ENCODE measurements at places on chromosomes 7 and 10. TPM values are rescaled to one million over a fixed set of nuclear protein-coding genes. Genes with fewer than 3 reads are reported as not detected.

DNA sequence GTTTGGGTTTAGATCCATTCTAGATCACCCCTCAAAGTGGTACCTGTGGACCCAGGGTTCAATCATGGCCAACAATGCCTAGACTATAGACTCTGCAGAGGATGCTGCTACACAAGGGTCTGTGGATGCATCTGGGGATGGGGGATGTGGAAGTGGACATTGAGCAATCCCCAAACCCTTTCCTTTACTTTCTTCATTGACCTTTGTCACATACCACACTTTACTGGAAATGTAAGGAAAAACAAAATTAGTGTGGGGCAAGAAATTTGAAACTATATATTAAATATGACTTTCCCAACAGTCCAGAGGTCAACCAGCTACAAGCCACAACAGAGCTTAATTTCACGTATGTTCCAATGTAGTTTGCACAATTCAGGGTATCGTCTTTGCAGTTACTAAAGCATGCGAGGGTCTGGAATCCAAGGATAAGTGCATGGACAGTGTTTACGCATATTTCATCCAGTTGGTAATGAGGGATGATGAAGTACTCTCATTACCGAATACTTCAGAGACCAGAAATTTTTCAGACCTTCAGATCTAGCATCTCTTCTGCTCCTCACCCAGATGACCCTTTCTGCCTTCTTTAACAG, 33.3 kb upstream of the CASD1 start:
- no peak for DNase-seq

ZNF853 gene
- polyA plus RNA-seq: 15.5 TPM

- peak; percentile 59 for DNase-seq
These were observed 9.3 kb downstream of the RPP38 start for GRCh38 chr10:15106352-15107013.

DNA sequence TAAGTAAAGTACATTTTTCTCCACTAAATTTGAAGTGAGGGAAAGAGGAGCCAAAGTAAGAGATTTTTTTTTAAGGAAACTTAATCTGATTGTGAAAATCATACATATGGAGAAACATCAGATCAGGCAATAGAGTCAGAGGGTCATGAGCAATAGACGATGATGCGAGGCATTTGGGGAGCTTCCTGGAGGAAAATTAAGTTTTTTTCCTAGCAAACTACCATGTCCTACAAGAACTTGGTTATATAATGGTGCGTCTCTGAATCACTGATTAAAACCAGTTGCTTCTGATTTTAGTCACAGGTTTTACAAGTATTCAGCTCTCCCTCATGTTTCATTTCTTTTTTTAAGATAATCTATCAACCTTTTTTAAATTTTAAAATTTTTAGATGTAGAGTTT, 52.1 kb upstream of the MTURN start:
- no peak for DNase-seq

OR9A2 gene
- polyA plus RNA-seq: not detected
